ENCODE measurements at places on chromosomes 2 and 18.

DNA sequence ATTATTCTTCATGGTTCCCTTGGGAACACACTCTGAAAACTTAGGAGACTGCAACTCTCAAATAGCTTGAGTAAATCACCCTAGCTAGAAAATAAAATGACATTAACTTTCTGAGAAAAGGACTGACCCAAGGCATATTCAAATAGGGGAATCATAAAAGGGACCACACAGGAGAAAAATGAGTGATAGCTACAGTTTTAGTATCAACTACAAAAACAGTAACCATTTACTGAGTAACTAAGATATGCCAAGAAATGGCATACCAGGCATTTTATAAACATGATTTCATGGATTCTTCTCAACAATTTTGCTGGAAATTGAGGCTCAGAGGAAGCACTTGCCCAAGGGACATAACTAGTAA, 84.5 kb downstream of the AFF3 start:
- DNase-seq: peak; percentile 63

DNA sequence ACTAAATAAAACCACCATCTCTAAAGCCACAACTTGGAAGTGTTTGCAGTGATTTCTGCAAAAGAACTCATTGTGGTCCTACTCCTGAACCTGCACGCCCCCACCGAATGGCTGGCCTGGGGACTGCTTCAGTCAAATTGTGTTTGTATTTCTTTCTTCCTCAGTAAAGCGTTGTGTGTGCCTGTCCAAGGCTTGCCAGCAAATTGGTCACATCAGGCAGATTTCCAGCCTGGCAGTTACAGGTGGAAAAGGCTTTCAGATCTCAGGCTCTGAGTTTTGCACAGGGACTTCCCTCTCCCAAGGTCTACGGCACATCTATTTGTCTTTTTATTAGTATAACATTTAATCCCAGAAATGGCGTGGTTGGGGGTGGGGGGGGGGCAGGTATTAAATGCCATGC, 54.0 kb upstream of the NOSTRIN start:
- no peak for DNase-seq

DNA sequence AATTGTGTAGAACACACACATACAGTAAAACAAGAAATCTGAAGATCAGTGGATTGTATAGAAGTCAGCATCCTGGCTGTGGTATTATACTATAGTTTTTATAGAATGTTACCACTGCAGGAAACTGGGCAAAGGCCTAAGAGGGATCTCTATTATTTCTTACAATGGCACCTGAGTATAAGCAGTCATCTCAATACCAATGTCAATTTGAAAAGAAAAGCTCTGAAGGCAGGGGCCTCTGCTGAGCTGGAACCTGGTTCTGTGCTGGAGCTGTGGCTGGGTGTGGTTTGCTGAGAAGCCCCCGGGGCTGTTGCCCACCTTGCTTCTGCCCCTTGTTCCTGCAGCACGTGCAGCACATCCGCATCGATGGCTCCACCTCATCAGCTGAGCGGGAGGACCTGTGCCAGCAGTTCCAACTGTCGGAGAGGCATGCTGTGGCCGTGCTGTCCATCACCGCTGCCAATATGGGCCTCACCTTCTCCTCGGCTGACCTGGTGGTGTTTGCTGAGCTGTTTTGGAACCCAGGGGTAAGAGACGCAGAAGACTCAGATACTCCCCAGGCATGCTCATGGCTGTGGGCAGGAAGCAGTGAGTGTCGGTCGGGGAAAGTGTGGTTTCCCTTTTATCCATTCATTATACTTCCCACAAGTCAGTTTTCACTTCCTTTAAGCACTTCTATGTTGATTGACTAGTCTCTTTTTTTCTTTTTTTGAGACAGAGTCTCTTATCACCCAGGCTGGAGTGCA, 23.5 kb upstream of the RPL37A start:
- no peak for DNase-seq

GRCh38 chr2:239756790-239757760, 268.1 kb downstream of the NDUFA10 start:
- DNase-seq: no peak

DNA sequence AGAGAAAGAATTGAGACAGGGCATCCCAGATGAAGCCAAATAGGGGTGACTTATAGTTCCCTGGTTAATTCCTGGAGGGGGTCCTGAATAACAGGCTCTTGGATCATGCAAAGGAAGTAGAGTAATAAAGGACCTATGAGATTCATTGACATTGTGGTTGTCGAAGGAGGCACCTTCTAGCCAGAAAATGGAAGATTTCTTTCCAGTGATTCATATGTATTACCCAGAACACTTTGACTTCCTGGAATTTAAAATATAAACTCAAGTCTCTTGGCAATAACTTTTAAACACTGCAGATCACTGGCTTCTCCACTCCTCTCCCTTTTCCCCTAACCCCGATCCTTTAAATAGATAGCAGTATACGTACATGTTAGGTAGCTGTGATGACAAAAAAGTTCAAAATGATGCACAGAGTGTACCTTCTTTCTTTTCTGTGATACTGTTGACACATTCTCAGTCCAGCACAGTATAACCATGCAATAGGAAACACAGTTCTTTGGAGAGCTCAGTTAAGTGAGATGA, 211.8 kb downstream of the LTBP1 start:
- DNase-seq: peak; percentile 77

GRCh38 chr18:57073501-57074187, 73.2 kb upstream of the BOD1L2 start:
- DNase-seq: no peak

DNA sequence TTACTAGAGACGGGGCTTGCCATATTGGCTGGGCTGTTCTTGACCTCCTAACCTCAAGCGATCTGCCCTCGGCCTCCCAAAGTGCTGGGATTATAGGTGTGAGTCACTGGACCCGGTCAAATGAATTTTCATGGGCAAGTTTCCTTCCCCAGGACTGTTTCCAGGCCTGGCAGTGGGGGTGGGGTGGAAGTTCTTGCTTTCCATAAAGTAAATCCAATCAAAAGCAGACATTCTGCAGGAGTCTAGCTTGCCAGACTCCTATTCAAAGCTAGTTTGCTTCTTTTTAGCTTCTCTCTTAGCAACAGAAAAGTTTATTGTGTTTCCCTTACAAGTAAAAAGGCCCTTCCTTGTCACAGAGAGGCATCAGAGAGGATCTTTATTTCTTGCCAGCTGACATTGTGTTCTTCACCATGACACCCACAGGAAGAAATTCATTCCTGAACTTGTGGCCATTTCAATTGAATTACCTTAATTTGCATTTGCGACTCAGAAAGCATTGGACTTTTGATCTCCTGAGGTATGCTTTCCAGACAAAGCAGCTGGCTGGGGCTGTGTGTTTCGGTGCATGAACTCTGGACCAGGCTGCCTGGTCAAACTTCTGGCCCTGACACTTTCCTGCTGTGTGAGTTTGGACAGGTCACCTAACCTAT, 37.9 kb downstream of the LYPD1 start:
- DNase-seq: no peak
